ENCODE measurements at places on chromosomes 6 and 20. TPM values are rescaled to one million over a fixed set of nuclear protein-coding genes. Genes with fewer than 3 reads are reported as not detected.

DNA sequence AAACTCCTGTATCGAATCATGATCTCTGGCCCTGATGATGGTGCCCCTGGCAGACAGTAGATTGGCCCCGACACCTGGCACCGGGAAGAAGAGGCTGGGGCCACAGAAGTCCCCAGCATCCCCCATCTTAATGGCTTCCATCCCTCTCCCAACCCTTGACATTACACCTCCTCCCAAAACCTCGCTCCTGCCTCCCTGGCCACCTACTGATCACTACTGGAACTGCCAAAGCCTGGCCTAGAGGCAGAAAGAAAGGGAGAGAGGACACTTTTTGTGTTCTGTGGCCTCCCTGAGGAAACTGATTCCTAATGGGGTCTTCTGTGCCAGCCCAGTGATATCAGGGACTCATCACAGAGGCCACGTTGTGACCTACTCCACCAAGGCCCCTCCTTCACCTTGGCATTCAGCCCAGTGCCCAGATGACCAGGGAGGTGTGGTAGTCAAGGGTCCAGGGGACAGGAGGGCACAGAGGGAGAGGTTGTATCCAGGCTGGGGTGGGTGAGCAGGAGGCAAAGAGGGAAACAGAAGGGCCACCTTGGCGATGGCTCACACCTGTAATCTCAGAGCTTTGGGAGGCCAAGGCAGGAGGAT lies 6.1 kb downstream of the C20orf173 start:
- DNase-seq: no peak

The NPBWR2 gene
- total RNA-seq: not detected

The FIG4 gene
- 13.2 TPM for total RNA-seq

DNA sequence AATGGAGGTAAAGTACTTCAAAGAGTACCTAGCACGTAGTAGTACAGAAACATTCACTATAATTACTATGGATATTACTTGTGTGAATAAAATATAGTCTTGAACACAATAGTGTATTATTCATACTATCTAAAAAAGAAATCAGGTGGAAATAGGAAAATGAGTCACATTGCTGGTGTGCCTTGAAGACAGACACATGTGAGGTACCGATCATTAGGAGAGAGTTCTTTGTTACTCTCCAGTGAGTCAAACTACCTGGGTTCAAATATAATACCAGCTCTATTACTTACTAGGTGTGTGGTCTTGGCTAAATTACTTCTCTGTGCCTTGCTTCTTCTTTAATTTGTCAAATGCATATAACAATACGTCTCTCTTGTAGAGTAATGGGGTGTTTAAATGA lies 50.8 kb upstream of the BEND6 start:
- no peak for DNase-seq

The RFX6 gene
- not detected for total RNA-seq

DNA sequence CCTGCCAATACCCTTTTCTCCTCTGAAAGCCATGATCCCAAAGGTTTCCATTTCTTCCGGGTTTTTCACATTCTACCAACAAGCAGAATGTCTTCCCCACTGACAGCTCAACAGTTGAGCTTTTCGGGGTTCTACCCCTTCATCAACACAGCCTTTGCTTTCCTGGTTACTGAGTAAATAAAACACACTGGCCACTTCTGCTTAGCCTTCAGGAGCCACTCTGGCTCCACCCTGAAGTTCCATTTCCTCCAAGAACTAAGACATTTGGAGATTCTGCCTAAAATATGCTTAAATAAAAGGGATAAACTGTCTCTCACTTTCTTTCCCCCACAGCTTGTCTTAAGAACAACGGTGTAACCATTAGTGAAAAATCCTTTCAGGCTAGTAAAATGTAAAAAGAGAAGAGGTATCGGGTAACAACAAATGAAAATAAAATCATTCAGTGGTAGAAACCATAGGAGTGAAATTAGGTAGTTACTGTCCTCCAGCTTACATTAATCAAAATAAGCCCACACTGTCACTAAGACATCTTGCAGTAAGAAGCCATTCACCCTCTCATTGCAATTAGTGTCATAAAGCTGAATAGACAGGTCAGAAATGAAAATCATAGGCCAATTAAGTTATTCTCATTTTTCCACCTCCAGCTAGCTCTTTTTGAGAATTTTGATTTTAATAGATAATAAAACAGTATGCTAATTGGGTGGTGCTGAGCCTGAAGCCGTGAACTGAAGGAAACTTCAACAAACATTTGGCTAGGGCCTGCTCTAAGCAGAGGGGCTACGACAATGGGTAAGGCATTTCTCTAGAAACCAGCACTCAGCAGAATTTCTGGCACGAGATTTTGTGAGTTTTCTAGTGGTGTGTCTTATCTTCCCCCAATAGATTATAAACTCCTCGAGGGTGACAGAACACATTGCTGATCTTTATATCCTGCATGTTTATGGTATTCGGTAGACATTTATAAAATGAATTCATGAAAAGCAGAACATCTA lies 194.2 kb downstream of the KHDC1L start:
- no peak for DNase-seq

DNA sequence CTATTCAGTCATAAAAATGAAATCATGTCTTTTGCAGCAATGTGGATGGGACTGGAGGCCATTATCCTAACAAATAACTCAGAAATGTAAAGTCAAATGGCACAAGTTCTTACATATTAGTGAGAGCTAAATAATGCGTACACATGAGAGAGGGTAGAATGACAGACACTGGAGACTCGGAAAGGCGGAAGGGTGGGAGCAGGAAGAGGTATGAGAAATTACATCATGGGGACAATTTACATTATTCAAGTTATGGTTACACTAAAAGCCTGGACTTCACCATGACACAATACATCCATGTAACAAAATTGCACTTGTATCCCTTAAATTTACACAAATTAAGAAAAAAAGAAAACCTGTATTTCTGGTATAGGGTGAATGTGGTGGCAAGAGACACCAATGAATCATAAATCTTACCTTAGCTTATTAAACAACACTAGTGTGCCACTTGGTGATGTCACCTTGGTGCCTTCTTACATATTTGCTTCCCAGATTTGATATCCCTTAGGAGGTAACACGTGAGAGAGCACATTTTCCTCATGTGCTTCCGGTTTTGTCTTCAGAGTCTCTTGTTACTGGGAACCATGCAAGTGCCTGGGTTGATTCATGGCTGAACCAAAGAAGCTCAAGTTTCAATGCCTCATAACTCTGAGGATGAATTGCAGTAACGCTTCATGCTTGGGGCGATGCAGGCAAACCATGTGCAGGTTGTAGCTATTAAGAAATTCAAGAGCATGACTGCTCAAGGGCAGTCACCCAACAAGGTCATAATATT lies 84.6 kb downstream of the DCDC2 start:
- DNase-seq: no peak

All from CD8-positive, alpha-beta memory T cell (primary cell).